Iris pigment epithelial cell (primary cell): ENCODE measurements at places on chromosomes 3 and 15.

DNA sequence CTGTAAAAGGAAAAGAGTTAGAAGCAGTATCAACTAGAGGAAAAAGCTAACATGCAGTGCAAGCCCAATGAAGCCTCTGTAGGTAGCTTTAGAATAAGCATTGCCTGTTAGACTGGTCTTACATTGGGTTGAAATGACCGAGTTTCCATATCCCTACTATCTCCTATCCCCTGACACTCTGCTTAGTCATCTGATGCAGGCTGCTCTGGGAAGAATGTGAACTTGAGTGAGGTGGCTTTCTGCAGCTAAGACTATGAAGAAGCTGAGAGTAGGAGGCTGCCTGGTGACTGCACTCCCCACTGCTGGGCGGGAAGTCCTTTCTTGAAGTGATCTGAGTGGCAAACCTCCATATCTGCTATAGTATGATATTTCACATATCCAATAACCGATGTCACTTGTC, 64.7 kb downstream of the OXSM start:
- peak; percentile 82 for DNase-seq

DNA sequence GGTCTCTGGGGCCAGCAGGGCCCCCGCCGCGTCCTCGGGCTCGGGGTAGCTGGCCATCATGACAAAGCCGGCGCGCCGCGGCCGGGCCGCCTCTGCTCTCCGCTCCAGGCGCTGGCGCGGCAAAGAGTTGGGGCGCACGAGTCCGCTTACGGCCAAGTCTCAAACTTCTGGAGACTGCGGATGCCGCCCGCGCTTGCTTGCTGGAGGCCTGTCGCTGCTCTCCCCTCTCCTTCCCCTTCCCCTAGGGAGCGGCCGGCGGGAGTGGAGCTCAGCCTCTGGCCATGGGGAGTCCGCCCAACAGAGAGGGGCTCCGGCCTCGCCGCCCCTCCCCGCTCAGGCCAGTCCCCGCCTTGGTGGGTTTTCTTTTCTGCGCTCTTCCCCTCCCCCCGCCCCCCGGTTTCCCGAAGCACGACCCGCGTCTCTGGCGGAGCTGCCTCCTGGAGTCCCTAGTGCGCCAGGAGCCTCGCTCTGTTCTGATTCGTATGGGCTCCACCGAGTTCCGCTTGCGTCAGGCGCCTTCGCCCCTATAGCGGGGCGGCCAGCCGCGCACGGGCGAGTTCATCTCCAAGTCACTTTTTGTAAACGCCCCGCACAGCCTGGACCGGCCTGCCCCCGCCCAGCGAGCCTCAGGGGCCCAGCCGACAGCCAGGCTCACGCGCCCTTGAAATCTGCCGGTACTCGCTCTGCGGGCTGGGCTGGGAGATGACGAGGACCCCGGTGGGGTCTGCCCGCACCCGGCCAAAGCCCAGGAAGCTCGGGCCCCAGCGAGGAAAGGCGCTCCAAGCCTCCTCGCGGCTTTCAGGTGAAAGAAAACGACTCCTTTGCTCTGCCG, at the start of the genes FOXL2 and FOXL2NB:
TSS of gene FOXL2 (minus strand) at position 475 of the 832 bp plus-strand sequence. CDS start at position 60, 415 bp downstream.
TSS of gene FOXL2NB (plus strand) at position 555 of the 832 bp plus-strand sequence. CDS start at position 703, 148 bp downstream.
- peak; percentile 66 for DNase-seq

DNA sequence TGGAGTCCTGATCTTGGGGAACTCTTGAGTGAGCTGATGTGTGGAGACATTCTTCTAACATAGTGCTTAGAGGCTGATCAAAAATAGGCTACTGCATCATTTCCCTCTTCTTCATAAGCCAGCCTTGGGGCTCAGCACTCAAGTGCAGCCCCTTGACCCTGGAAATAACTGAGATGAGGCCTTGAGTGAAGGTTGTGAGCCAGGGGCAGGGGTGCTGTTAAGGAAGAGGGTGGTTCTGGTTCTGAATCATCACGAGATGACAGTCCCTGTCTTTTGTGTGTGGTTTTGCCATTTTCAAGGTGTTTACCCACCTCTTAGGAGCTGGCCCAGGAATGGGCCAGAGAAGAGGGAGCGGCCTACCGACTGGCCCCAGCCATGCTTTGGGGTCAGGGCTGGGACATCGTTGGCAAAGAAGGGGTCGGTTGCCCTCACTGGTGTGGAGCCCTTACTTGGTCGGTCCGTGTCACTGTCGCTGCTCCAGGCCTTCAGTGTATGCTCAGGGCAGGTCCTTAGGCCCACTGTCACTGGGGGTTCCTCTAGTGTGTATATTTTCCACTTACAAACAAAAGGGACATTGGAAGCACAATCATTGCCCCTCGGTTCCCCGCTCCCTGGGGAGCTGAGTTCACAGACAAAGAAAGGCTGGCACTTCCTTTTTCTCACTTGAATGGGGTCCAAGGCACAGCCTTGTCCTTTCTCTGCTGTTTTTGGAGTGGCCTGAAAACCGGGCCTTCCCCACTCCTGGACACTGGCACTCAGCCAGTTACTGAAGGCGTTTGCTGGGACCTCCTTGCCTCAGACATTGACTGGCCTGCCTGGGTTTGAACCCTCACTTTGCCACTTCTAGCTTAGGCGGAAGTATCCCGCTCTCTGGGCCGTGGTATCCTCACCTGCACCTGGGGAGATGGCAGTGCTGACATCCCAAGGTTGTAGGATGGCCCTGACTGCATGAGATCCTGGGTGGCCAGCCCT, 46.6 kb downstream of the SLC6A6 start:
- no peak for DNase-seq

GRCh38 chr3:25365636-25366035, 62.4 kb upstream of the RARB start:
- DNase-seq = no peak

GRCh38 chr3:63244486-63244885, 33.6 kb upstream of the SYNPR start:
- no peak for DNase-seq

GRCh38 chr15:68992696-68993095, 21.8 kb upstream of the NOX5 start:
- DNase-seq = no peak

DNA sequence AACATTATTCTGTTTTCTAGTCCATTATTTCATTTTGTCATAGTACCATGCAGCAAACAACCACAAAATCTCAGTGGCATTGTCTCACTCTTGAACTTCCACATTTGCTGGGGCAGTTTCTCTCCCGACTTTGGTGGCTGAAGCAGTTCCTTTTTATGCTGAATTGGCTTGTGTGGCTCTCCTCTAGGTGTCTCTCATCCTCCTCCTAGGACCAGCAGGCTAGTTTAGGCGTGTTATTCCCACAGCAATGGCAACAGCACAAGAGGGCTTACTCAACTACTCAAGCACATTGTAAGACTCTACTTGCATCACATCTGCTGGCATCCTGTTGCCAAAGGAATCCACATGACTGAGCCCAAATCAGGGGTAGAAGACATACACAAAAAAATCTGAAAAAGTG, 201.8 kb upstream of the KCNH8 start:
- no peak for DNase-seq

- no peak for DNase-seq
Observed at GRCh38 chr3:81518945-81519344, 242.5 kb downstream of the GBE1 start.

DNA sequence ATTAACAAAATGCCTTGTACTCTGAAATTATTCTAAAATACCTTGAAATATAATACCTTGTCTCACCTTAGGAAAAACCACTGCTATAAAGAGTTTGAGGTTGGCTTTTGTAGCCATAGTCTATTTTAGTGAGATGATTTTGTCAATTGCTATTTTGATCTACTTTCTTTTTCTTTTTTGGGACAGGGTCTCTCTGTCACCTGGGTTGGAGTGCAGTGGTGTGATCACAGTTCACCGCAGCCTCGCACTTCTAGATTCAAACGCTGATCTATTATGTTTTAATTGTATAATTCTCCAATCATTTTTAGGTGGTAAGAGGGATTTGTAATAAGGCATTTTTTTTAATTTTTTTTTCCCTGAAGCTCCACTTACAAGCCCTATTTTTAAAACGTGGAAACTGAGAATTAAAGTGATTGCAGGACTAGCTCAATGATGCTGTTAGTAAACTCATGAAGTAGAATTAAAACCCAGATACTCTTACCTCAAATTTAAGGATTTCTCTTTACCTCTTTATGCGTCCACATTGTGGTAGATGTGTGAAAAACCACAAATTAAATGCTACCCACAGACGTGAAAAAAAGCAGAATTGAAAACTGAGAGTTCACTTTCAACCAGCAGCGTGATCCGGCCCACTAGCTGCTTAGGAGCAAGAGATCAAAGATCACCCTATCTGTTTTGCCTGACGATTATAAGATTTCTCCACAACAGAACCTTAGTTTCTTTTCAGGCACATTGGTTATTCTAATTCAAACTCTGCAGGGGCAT, 384.2 kb downstream of the CGGBP1 start:
- DNase-seq = no peak
